ENCODE measurements at places on chromosomes 5 and 9. TPM values are rescaled to one million over a fixed set of nuclear protein-coding genes. Genes with fewer than 3 reads are reported as not detected.

DNA sequence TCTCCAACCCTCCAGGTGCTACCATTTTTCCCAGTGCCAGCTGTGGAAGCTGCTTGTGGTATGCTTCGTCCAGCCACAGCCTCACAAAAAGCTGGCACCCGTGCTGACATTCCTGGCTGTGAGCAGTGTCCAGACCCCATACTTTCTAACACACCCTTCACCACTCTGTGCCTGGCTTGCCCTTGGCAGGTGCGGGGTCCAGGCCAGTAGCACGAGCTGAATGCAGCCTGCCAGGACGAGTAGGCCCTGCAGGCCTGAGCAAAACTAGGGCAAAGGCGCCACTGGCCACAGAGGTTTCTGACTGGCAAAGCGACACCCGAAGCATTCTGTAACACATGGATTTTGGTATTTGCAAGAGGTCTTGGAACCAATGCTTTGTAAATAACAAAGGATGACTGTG is 26.0 kb upstream of the GHR start:
- H3K27me3 ChIP-seq = no peaks in the 10 kb centered on the region
- no peak for DNase-seq
- no peak overlapping the region for H3K4me3 ChIP-seq
- no peaks in the 10 kb centered on the region for H3K36me3 ChIP-seq

DNA sequence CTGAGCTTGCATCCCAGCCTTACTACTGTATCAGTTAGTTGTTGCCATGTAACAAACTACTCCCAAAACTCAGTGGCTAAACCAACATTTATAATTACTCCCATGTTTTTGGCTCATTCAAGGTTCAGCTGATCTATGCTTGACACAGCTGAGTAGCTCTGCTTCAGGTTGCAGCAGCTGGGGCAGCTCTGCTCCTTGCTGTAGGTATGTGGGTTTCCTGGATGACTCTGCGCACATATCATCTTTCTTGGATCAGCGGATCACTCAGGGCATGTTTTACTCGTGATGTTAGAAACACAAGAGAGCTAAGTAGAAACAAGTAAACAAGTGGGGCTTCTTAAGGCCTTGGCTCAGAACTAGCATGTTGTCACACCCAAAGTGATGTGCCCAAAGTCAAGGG is 15.1 kb downstream of the TEK start:
- no peaks in the 10 kb centered on the region for H3K27me3 ChIP-seq
- no peak overlapping the region for H3K27ac ChIP-seq
- no peaks in the 10 kb centered on the region for H3K4me1 ChIP-seq

DNA sequence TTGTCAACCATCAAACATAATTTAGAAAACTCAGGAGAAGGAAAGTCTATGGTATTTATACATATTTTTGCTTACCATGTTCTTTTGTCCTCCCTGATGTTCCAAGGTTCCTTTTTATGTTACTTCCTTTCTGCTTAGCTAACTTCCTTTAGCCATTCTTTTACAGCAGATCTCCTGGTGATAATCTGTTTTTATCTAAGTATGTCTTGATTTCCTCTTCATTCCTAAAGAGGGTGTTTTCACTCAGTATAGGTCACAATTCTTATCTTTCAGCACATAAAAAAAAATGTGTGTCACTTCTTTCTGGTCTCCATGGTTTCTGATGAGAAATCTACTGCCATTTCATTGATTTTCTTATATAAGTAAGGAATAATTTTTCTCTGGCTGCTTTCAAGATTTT is 384.4 kb upstream of the PDE4D start:
- no peak overlapping the region for H3K4me3 ChIP-seq
- H3K36me3 ChIP-seq = no peaks in the 10 kb centered on the region
- no peak overlapping the region for H3K27ac ChIP-seq
- no peak for DNase-seq
- no peaks in the 10 kb centered on the region for H3K4me1 ChIP-seq

DNA sequence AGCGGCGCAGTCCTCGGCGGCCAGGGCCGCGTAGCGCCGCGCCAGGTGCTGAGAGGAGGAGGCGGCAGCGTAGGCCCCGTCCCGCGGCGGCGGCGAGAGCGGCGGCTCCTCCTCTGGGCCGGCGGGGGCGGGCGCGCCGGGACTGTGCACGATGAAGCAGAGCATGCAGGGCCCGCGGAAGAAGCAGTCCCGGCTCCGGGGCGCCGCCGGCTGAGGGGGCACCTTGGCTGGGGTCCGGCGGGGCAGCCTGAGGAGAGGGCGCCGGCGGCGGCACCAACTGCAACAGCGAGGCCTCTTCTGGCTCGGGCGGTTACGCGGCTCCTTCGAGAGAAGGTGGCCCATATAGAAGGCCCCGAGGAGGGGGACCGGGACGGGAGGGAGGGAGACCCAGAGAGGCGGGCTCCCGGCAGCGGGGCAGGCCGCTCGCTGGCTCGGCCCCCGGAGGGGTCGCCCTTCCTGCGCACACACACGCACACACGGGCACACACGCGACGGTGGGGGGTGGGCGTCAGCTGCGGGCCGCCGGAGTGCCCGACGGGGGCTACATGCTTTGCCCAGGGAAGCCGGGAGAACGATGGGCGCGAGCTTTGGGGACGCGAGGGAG is 446 bp downstream of the FBXL17 start:
- no peaks in the 10 kb centered on the region for H3K27me3 ChIP-seq
- peak overlapping the region; percentile 19 for H3K4me3 ChIP-seq
- H3K4me1 ChIP-seq = peaks cover 27% of the 10 kb centered on the region

The NFIB gene
- 0.20 TPM for total RNA-seq

The BTNL8 gene
- not detected for total RNA-seq

- DNase-seq = no peak
- peak overlapping the region; percentile 86 for H3K27ac ChIP-seq
Observed at GRCh38 chr9:137459601-137460362, 648 bp upstream of the NSMF start.

The PITX1 gene
- not detected for total RNA-seq

GRCh38 chr5:152246401-152246800 is 158.7 kb downstream of the NMUR2 start:
- no peaks in the 10 kb centered on the region for H3K36me3 ChIP-seq
- H3K4me3 ChIP-seq = no peak overlapping the region
- no peak overlapping the region for H3K27ac ChIP-seq
- H3K27me3 ChIP-seq = no peaks in the 10 kb centered on the region

Data from CD4-positive, CD25-positive, alpha-beta regulatory T cell (primary cell).